ENCODE measurements at places on chromosomes 7 and 10.

DNA sequence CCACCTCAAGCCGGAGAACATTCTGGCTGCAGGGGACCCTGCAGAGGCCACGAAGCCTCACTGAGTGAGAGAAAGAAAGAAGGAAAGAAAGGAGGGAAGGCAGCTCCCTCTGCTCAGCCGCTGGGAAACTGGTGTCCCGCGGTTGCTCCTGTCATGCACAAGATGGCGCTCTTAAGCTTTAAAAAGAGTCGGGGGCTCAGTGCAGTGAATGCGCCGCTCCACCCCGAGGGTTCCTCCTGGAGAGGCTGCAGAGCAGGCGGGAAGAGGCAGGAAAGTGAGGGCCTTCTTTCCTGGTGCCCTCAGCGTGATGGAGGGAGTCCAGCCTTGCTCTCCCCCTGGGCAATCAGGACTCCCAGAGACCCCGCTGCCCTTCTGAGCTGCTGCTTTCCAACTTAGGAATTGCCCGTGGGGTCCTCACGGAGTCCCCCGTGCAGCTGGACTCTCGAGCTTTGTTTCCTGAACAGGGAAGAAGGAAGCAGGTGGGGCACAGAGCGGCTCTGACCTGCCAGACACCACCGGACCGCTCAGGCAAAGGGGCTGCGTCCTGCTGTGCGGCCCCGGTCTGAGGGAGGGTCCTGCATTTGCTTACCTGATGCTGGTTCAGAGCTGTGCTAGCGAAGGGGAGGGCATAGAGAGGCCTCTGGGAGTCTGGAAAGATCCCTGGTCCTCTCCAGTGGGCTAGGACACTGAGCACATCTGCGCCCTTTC lies 141.9 kb upstream of the MKI67 start:
- no peak for DNase-seq

GRCh38 chr7:5574770-5575269 lies 151.2 kb upstream of the TNRC18 start:
- DNase-seq = no peak

DNA sequence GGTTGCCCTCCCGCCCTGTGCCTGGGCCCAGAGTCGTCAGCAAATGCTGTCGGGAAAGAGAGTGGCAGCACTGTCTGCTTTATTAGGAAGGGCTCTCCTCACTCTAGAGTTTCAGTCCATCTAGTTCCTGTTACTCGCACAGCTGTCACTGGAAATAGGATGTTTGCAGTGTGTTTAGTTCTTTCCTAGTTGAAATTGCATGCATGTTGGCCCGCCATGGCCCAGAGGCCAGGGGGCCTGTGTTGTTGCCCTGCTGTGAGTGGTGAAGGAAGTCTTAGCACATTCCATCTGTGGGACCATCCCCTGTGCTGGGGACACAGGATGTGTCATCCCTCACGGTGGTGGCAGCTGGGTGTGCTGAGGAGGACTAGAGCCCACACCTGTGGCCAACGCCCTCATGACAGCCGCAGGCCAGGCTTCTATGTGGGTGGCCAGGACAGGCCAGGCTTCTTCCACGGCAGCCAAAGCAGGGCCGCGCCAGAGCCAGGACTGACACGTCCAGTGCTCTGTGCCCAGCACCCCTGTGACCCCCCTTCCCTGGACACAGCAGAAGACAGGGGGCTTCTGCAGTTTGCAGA lies 45.4 kb downstream of the ZNF467 start:
- DNase-seq = no peak

- DNase-seq = no peak
Observed at GRCh38 chr7:84363741-84364140, 169.2 kb upstream of the SEMA3A start.

GRCh38 chr10:112290054-112290373 lies 6.8 kb downstream of the TECTB start:
- DNase-seq = no peak

DNA sequence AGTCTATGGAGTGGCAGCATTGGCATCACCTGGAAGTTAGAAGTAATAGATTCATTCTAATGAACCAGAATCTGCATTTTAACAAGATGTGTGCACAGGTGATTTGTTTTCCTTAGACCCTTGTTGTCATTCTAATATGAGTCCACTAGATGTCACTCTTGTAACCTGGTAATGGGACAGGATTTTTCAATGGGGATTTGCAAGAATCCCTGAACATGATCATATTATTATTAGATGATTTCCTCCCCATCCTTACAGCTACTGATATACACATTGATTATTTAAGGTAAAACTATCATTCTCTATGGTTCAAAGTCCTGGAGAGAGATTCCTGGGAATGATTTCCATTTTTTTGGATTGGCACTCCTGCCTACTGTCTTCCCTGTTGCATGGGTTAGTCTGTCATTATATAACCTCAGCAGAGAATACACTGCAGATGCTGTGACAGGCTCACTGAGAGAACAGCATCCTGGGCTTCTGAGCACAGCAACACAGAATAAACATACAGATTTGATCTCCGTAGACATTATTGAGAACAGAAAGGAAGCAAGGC lies 194.9 kb downstream of the SUGCT start:
- no peak for DNase-seq

DNA sequence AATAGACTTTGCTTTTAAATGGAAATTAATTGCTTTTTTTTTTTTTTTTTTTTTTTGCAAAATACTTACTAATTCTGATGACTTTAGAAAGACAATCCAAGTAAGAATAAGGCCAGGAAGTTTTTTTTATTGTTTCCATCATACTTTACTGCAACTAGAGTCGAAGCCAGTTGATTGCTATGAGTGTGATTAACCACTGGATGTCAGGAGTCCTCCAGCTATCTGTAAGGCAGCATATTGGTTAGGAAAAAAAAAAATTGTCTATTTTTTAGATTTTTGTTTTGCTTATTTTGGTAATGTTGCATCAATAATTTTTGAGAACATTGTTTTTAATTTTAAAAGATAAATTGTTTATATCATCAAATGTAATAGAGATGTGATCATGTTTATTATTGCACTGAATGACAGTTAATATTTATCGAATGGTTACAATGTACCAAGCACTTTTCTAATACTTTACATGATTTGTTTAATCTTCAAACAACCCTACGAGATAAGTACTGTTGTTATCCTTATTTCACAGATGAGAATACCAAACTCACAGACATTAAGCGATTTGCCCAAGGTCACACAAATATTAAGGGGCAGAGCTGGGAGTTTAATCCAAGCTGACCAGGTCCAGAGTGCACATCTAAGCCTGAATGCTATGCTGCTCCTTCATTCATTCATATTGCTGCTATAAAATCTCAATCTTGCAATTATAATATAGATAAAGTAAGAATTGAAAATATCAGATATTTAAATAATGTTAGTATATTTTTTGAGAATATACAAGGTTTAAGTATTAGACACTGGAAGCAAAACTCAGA lies 19.9 kb upstream of the LMOD2 start:
- DNase-seq = no peak

- no peak for DNase-seq
Observed at GRCh38 chr10:103555325-103555649, 61.8 kb downstream of the NEURL1 start.

GRCh38 chr10:26368463-26368862 lies 69.7 kb upstream of the APBB1IP start:
- no peak for DNase-seq

GRCh38 chr7:6531492-6532279 lies 19.6 kb downstream of the GRID2IP start:
- DNase-seq = no peak

GRCh38 chr7:318878-319661 lies 29.1 kb downstream of the FOXL3 start:
- no peak for DNase-seq

- no peak for DNase-seq
Observed at GRCh38 chr10:1057106-1057657, 997 bp downstream of the WDR37 start.

DNA sequence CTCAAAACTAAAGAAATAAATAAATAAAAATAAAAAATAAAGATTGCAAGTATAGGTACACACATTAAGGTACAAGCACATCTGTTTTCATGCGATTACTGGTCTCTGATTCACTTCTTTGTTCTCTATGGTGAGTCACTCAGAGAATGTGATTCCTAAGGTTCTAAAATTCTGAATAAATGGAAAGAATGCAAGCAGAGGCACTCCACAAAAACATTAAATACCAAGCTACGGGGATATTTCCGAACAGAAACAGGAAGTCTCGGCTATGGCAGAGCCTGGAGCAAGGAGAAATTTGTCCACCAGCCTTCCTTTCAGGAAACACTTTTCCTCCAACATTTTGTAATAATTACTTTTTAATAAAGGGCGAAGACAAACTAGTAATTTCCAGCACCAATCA lies 1.4 kb downstream of the VOPP1 start:
- DNase-seq = no peak

DNA sequence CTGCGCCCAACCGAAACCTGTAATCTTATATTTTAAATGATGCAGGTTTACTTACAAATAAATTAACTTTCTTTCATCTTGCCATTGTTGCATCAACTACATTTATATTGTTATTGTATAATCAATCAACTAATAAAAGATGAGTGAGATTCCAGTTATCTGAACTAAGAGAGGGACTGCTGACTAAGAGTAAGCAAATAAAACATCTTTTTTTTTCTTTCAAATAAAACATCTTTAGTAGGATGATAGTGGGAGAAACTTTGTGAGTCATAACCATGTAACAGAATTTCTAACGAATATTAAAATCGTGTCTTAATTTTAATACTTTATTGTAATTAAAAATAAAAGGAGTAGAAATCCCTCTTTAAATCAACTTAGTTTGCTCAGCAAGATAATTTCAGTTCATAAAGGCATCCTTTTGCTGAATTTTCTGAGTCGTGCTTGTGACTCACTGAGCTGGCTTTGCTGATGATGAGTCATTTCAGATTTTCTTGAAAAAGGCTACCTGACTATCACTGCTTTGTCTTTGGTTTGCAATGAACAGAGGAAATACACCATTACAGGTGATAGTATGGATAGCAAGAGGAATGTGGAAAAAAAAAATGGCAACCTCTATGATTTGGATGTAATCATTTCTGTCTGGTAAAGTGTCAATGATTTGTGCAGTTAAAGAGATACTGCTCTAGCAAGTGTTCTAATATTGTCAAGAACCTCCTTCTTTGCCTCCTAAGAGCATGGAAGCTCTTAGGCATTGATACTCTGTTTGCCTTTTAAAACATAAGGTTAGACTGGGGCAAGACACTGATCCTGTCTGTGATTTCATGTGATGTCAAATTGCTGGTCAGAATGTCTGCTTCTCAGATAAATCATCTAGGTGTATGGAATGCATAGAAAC lies 119.5 kb downstream of the GPR158 start:
- DNase-seq = no peak

- DNase-seq = no peak
Observed at GRCh38 chr10:80081801-80082750, 3.6 kb downstream of the TMEM254 start.

GRCh38 chr10:127940866-127941640 lies 34.1 kb downstream of the PTPRE start:
- DNase-seq = no peak

GRCh38 chr7:151330661-151331060 lies 11.0 kb upstream of the NUB1 start:
- DNase-seq = no peak

DNA sequence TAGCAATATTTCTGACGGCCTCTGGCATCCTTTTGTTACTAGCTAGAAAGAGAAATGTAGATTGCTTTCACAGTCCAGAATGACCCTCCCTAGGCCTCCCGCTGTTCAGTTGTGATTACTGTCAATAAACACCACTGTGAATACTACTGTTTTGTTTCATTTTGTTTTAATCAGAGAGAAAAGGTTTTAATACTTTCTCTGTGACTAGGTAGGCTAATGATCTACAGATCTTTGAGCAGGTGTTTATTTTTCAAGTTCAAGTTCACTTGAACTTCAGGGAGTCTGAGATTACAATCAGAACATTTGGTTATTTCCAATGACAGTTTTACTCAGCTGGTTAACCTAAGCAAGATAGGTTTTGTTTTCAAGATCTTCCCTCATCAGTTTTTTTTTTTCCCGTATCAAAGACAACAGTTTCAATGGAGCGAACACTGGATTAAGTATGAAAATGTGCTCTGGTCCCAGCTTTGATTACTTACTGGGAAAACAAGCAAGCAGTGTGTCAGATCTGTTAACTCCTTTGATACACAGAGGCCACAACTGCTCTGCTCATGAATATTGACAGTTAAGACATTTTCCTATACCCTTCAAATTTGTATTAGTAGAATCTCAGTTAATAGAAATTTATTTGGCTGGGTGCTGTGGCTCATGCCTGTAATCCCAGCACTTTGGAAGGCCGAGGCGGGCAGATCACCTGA lies 34.8 kb downstream of the VKORC1L1 start:
- no peak for DNase-seq

GRCh38 chr10:77214799-77215198 lies 422.8 kb downstream of the KCNMA1 start:
- DNase-seq = no peak

DNA sequence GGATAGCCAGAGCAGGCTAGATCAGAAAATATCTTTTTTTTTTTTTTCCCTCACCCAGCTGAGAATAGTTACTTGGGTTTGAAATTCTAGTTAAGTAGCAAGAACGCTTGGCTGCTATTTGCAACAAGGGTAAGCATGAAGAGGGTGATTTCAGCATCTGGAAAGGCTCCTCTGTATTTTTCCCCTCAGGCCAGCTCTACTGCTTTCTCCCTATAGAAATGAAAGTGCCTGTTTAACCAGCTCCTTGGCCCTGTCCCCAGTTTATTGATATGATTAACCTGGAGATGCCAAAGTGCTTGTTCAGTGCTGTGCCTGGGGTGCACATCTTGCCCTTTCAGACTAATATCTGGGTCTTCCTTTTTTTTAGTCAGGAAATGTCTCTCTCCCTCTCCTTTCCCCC lies 37.1 kb downstream of the AP3M1 start:
- no peak for DNase-seq

GRCh38 chr7:101367676-101368075 lies 5.0 kb downstream of the COL26A1 start:
- DNase-seq = no peak

- no peak for DNase-seq
Observed at GRCh38 chr10:47364911-47365310, 16.7 kb downstream of the RBP3 start.

GRCh38 chr7:75966190-75966961 lies 28.0 kb downstream of the TMEM120A start:
- no peak for DNase-seq

DNA sequence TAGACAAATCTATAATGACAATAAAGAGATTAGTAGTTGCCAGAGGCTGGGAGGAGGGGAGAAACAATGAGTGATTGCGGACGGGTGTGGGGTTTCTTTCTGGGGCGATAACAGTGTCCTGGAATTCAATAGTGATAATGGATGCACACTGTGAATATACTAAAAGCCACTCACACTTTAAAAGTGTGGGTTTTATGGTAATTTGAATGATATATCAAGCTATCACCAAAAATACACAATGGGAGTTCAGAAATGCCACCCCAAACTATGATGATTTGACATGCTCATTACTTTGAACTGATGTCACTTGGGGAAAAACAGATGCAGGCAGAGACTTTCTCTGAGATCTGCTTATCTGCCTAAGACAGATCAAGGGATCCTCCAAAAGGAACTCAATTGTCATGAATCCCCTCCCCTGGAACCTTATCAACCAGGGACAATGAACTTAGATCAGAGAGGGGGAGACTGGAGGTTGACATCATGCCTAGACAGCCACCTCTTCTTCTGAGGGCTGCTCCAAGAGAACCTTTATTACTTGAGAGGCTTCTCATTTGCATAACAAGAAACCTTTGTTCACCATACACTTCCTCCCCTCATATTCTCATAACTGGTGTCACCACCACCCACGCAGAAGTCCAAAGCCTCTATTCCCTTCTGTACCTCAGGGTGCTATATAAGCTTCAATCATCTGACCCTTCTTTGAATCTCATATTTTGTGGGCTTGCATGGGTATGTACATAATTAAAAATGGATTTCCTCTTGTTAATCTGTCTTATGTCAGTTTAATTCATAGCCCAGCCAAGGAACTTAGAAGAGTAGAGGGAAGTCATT lies 14.8 kb upstream of the ZC3HAV1 start:
- DNase-seq = peak; percentile 36

Data from stimulated activated CD4-positive, alpha-beta T cell treated with anti-CD3 and anti-CD28 coated beads, Interleukin-2, amount 100 ng/mL, for 24 hours (primary cell).